ENCODE measurements at places on chromosomes 2 and 18.

GRCh38 chr18:37249171-37249886, 316.3 kb downstream of the CELF4 start:
- DNase-seq, result no peak

GRCh38 chr2:227748079-227748478, 2.4 kb downstream of the SCYGR8 start:
- peak; percentile 41 for DNase-seq

- DNase-seq, result no peak
These were observed 70.6 kb downstream of the OTX1 start for GRCh38 chr2:63121055-63121834.

- no peak for DNase-seq
These were observed 36.4 kb downstream of the RAMP1 start for GRCh38 chr2:237895544-237896506.

DNA sequence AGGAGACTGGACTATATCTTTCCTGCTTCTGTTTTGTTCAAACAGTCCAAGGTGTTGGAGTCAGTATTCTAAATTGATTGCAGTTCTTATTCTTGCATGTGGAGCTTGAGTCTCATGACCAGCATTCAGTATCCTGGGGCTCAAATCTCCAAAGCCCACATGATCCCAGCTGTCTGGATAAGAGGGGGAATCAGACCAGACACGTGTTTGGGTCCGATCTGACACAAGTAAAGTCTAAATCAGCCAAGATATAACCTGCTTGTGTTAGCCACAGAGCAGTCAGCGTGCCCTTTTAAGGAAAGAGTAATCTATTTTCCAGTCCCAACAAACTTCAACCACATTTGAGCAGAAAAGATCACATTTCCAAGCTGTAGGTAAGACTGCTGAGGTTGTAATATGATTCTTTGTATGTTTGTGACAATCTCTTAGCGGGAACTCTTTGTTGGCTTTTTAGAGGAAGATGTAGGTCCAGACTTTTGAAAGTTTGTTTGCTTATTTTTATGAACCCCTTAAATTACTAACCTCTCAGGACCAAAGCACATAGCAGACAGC, 334.6 kb downstream of the SLC4A3 start:
- DNase-seq, result no peak

GRCh38 chr18:49862656-49863385, 49.5 kb upstream of the ACAA2 start:
- DNase-seq, result no peak

DNA sequence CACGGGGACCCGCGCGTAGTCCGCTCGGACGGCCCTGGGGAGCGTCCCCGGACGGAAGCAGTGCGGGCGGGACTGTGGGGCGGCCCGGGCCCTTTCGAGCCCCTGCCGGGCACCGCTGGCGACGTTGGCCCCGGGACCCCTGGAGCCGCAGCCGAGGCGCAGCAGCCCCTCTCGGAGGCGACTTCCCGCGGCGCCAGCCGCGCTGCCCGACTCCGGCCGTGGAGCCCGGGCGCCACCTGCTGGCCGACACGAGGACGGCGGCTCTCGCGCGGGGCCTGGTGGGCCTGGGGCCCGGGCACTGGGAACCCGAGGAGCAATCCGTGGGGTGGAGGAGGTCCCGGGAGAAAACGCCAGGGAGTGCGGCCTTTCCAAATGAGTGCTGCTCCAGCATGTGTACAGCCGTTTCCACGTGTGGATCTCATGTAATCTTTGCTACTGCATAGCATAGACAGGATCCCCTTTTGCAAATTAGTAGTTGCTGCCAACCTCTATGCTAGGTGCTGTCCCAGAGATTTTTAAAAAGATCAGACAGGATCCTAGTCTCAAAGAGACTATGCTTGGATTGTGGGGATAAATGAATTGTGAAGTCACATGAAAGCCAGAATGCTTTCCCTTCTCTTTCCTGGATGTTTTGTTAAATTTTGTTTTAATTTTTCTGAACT, 4.0 kb downstream of the ID2 start:
- DNase-seq, result peak; percentile 75

GRCh38 chr2:166610180-166610912, 116.3 kb upstream of the SCN7A start:
- peak; percentile 6 for DNase-seq

DNA sequence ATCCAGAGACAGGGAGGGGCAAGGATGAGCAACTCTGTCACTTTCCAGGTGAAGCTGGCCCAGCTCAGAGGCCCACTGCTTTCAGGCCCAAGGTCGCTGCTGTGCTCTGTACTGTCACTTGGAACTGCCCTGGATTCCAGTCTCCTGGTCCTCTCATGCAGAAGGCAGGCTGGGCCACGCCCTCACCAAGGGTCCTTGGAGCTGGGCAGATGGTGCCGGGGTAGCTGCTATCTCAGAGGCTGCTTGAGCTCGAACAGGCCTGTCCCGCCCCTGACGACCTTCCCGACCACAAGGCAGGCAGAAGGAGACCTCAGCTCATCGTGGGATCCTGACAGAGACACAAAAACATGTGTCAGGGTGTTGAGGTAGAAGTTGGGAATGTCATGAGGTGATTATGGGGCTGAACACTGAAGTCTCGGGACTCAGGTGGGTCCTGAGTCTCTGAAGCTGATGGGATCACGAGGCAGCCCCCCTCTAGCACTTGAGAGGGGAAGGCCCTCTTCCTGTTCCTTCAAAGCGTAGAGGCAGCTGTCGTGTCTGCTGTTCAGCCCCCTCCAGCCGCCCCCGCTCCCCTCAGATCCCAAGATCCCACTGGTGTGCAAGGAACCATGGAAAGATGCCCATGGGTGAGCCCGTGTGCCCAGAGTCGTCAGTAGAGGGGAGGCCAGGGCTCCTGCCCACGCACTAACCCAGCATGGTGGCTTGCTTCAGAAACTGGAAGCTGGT, 78.3 kb downstream of the POLR1A start:
- DNase-seq, result no peak

- DNase-seq, result no peak
These were observed 94.9 kb downstream of the KCTD1 start for GRCh38 chr18:26453386-26453901.

- DNase-seq, result no peak
These were observed 4.4 kb downstream of the HIBCH start for GRCh38 chr2:190315273-190315672.

DNA sequence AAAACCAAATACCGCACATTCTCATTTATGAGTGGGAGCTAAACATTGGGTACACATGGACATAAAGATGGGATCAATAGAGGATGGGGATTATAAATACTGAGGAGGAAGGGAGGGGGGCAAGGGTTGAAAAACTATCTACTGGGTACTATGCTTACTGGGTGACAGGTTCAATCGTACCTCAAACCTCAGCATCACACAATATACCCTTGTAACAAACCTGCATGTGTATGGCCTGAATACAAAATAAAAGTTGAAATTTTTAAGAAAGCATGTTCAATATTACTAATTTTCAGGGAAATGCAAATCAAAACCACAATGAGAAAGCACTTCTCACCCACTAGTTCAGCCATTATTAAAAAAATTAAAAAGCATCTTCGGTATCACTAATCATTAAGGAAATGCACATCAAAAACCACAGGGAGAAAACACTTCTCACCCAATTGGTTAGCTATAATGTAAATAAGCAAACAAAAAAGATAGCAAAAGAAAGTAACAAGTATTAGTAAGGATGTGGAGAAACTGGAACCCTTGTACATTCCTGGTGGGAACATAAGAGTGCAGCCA, 99.3 kb upstream of the STON1 start:
- DNase-seq, result no peak

DNA sequence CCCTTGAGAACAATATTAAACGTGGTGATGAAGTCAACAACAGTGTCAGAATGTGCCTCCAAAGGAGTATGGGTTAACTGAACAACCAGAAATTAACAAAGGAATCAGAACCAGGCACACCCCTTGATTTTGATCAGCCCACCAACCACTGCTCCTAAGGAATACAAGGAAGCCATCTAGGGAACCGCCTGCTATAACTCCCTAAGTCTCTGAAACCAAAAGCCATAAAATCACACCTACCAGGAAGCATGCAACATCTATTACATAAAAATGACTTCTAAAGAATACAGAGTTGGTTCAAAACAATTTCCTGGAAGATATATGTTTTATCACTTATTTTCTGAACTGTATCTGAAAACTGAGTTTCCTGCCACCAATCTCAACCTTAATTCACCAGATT, 360.0 kb downstream of the EPHA4 start:
- no peak for DNase-seq

DNA sequence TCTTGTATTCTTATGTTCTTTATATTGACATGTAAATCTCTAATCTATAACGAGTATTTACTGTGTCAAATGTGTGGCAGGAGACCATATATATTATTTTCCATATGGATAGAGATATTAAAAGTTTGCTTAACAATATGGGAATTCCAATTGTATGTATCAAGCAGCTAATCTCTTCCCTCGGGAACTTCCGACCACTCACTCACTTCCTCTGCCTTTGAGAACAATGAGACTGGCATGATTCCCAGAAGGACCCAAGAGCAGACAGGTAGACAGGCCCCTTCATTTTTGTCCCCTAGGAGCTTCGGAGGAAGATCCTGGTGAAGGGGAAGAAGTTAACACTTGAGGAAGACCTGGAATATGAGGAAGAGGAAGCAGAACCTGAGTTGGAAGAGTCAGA, 24.1 kb downstream of the PLCD4 start:
- no peak for DNase-seq

GRCh38 chr2:174859563-174860169, 95.4 kb upstream of the CHRNA1 start:
- no peak for DNase-seq

DNA sequence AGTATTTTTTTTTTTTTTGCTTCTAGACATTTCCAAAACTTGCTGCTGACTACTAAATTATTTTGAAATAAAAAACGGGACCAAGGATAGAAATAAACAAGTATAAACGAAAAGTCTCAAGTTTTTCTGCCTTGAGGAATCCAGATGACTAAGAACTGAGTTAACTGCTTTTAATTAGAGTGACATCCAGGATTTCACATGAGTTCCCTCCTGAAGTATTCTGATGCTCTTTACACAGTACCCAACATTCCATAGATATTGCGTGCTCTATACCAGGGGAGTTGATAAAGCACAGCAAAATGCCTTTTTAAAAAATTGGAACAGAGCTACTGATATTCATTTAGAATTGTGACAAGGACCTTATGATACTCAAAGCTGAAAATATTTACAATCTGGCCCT, 618.0 kb downstream of the CCDC85A start:
- no peak for DNase-seq

- DNase-seq, result no peak
These were observed 134.8 kb downstream of the MREG start for GRCh38 chr2:215878476-215879063.

- DNase-seq, result peak; percentile 12
These were observed 206.9 kb downstream of the ARL4C start for GRCh38 chr2:234289834-234290590.

- no peak for DNase-seq
These were observed 67.8 kb downstream of the SS18 start for GRCh38 chr18:26022585-26022984.

GRCh38 chr2:201575971-201576370, 67.3 kb downstream of the TMEM237 start:
- DNase-seq, result no peak

- no peak for DNase-seq
These were observed 60.5 kb downstream of the HS6ST1 start for GRCh38 chr2:128258218-128258617.

GRCh38 chr2:3214806-3215404, 162.7 kb downstream of the EIPR1 start:
- no peak for DNase-seq

DNA sequence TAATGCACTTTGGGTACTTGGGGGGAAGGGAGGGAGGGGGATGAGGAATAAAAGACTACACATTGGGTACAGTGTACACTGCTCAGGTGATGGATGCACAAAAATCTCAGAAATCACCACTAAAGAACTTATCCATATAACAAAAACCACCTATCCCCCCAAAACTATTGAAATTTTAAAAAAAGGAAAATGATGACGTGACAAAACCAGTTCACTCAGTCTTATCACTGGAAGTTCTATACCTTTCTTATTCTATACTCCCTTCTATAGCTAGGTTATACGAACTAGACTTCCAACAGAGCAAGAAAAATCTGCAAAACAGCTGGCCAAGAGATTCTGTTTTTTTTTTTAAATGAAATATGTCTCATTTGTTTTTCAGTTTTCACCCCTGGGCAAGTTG, 20.8 kb downstream of the DYNAP start:
- DNase-seq, result no peak

DNA sequence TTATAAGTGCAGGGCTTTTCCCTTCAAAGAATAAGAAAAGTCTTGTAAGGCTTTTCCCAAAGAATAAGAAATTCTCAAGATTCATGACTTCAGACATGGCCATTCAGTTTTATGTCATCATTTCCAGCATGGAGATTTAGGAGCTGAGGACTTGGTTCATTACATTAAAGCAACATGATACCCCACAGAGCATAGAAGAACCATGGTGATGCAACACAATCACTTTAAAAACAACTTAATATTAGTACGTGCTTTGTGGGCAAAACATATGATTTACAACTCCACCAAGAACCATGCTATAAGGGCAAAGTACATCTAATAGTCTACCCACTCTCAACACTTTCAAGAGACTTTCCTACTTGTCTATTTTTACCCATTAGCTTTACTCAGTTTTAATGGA, 214.4 kb downstream of the SRBD1 start:
- DNase-seq, result no peak

GRCh38 chr2:85777441-85777861, 23.7 kb downstream of the ATOH8 start:
- DNase-seq, result no peak

GRCh38 chr2:165901620-165902298, 51.8 kb downstream of the TTC21B start:
- peak; percentile 39 for DNase-seq

DNA sequence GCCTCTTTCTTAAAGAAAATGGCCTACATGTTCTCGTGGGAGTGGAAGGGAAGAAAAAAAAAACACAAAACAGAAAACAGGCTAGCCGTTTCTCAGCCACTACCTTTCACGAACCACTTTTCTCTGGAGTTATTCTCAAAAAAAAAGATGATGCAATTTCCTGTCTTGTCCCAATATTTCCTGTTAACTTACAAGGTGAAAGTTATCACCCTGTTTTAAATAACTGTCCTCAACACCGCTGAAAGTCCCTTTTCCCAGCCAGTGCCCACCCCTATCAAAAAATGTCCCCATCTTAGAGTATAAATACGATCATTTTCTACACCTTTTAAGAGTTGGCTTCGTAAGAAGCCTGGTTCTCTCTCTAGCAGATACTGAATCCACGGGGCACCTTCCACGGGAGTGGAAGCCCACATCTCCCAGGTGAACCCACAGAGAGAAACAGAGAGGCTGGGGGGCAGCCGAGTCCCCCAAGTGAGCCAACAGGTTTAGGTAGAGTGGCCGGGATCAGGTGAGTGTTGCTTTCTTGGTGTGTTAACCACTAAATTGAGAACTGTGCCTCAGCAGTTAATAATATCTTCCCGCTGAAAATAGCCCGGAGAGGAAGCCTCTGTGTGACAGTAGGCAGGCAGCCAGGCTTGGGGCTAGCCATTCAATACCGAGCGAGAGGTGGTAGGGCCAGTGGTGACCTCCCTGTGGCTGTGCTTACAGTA, 15.9 kb downstream of the SMAD7 start:
- DNase-seq, result peak; percentile 53

- no peak for DNase-seq
These were observed 71.5 kb downstream of the EDAR start for GRCh38 chr2:108917526-108917925.
